ENCODE measurements at places on chromosomes 2 and 18.

GRCh38 chr2:110931648-110932047 lies 189.1 kb upstream of the BCL2L11 start:
- no peak for DNase-seq

GRCh38 chr2:47850198-47850597 lies 56.1 kb downstream of the FBXO11 start:
- no peak for DNase-seq

DNA sequence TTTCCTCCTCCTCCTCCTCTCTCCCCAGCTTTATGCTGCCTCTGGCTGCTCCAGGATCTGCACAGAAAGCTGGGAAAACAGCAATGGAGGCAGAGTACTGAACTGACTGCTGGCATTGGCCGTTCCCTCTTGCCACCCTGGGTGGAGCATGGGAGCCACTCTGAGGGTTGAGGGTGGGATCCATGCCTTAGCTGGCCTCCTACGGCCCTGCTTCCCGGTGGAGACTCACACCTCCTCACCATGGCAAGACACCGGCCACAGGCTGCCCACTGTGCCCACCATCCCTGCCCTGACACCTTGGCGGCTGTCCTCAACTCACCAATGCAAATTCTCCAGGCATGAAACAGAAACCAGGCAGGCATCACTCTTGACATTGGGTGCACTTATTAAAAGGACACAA lies 832.3 kb upstream of the ID2 start:
- DNase-seq, result no peak

DNA sequence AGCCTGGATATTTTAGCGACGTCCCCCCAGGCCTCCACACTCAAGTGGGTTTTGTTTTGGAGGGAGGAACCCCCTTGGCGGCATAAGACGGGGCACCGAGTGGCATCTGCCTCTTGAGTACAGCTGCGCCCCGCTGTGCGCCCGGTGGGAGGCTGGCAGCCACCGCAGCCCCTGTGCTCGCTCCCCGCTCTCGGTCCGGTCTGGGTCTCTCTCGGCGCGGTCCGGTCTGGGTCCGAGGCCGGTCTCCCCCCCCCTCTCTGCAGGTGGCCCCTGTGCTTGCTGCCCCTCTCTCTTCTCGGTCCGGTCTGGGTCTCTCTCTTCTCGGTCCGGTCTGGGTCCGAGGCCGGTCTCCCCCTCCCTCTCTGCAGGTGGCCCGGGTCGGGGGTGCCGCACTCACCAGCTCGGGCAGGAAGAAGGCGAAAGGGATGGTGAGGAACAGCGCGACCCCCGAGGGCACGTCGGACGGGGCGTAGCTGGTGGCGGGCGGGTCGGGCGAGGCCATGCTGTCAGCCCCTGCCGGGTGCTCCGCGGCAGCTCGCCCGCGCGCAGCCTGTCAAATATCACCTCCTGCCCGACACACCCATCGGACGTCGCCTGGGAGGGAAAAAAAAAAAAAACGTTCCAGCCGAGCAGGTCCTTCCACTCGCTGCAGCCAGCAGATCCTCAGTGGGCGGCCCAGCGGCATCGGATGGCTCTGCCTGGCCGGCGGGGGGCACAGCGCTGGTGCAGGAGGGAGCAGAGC lies at the start of gene MALL:
MALL (minus strand) TSS at position 532 of the 742 bp plus-strand sequence; CDS start at position 502, 30 bp downstream.
- no peak for DNase-seq

DNA sequence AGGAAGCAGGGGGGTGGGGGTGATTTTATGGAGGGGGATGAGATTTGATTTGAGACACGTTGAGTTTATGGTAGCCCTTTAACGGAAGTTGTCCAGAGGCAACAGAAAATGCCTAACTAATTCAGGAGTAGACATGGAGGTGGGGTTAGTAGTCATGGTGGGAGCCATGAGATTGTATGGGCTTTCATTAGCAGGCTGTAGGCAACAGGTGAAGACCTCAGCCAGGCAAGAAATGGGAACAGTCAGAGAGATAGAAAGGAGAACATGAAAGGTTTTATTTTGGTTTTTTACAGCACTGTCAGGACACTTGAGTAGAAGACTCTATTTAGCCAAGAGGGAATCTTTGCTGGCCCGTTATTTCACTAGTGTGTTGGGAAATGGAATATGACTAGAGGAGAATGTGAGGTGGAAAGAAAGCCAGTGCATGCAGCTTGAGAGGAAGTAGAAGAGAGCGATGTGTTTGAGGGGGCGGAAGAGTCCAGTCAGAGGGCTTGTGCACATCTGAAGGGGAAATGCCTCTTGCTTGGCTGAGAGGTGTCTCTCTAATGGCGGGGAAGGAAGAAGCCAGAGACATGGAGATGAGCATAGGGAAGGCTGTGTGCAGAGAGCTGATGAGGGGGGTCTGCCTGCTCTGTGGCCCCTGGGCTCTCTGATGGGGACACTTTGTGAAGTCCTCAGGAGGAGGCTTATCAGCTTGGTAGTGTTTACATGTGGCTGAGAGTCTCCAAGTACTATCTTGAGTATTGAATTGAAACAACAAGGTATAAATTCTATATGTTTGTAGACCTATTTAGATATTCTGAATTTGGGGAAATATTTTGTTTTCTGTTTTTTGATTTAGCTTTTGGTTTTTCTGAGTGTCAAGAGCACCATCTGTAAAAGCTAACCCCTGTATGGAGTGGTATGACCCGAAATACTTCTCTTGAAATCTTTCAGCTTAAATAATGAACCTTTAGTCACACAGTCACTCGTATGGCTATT lies 66.9 kb upstream of the ITM2C start:
- DNase-seq, result no peak

- DNase-seq, result no peak
These were observed 80.5 kb upstream of the ITPRID2 start for GRCh38 chr2:181810823-181811695.

GRCh38 chr2:180775711-180776110 lies 204.7 kb upstream of the UBE2E3 start:
- no peak for DNase-seq

DNA sequence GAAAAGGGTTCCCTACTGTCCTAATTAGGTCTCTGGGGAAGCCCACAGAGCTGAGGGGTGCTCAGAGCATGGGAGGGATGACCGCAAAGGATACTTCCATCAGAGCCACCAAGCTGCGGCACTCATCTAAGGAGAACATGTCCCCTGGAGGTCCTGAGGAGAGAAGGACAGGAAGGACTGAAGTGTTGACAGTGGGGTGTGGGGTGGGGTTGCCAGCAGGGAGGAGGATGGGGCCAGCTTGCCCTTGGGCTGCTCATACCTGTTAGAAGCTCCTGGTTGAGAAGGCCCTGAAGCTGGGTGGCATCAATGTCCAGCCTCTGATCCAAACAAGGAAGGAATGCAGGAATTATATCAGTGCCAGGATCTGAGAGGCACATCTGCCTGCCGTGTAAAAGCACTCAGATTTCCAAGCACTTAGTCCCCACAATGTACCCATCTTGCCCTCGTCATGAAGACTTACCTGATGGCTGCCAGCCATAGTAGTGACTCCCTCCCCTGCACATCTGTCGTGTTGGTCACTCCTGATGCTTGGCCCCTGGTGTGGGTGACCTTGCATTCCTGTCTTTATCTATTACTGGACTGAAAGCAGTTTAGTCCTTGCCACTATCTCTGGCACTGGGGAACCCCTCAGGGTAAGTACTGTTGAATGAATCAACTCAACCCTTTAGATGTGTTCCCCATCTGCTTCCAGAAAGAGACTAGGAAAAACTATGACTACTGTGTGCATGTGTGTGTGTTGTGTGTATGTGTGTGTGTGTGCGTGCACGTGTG lies 68.9 kb downstream of the CAPN13 start:
- no peak for DNase-seq

- DNase-seq, result no peak
These were observed 28.1 kb downstream of the USP37 start for GRCh38 chr2:218540015-218540414.

- DNase-seq, result no peak
These were observed 94.0 kb downstream of the CELF4 start for GRCh38 chr18:37471637-37472036.

DNA sequence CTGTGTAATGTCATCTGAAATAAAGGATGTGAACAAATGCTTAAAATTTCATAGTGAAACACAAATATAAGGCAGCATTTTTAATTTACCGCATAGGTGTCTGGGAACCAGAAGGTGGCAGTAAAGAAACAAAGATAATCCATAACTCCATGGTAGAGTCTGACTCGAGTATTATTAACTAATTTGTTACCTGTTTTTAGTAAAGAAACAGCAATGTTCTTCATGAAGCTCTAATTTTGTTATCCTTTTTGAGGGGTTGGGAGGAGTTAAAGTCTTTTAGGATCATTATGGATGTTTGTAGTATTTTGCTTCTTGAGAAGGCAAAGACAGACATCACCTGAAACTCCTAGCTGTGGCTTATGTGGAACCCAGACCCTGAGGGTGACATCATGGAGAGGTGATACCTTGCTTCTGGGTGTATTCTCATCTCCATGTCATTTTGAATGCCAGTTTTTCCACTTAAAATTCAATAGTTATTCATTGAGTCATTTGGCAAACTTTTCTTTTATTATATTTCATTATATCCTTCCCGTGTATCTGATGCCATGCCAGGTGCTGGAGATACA lies 286.2 kb upstream of the EPAS1 start:
- DNase-seq, result no peak

DNA sequence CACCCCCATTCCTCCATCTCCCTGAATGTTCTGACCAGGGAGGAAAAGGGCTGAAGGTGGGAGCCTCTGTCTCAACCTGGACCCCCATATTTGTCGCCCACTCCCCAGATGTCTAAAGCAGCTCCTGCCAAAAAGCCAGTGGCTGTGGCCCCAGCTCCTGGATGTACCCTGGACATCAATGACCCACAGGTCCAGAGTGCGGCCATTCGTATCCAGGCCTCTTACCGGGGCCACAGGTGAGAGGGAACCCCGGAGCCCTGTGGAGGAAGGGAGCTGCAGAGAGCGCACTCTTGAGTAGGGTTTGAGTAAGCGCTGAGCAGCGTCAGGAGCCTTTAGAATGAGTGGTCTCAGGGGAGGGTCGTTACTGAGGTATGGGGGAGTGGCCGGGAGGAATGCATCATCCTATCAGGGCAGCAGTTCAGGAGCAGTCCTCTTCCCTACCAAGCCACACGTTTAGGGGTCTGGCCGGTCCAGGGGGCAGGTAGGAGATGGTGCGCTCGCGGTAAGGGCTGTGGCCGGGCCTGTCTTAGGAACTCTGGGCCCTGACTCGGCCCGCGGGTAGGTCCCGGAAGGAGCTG lies 2.4 kb upstream of the GMPPA start:
- DNase-seq, result no peak

All from activated T-helper 1 cell treated with anti-CD3 and anti-CD28 coated beads, Interleukin-12 subunit alpha, Interleukin-12 subunit beta, Interleukin-2, Interleukin-4 antibody, amounts not matched to agents 30 ng/mL and 10 ng/mL and 1 ng/mL, durations not matched to agents 14 hours and 24 hours and 36 hours (primary cell).